Activated gamma-delta T cell treated with anti-CD3 and anti-CD28 coated beads, Interleukin-2, amount 50 U/mL, for 16 hours (primary cell): ENCODE measurements at places on chromosomes 2 and 18.

DNA sequence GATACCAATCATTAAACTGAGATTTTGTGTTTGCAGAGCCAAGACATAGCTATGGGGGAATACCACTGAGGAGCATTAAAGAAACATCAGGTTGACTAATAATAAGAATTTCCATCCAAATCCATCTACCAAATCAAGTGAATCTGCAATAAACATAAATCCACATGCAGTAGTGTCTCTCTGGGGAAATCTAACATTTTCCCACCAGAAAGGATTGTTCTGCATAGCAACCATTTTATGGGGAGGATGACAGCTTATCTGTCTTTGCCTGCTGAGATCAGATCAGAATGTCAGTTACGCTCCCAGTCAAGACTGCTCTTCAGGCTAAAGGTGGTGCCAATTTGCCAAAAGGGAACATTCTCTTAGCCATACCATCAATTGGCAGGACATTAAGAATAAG lies 1098.9 kb upstream of the CHAC2 start:
- no peak for DNase-seq

GRCh38 chr2:147845411-147845971 lies 662 bp downstream of the ACVR2A start:
- DNase-seq = peak; percentile 8

- no peak for DNase-seq
Measured at GRCh38 chr2:137020452-137021196, 255.3 kb downstream of the THSD7B start.

DNA sequence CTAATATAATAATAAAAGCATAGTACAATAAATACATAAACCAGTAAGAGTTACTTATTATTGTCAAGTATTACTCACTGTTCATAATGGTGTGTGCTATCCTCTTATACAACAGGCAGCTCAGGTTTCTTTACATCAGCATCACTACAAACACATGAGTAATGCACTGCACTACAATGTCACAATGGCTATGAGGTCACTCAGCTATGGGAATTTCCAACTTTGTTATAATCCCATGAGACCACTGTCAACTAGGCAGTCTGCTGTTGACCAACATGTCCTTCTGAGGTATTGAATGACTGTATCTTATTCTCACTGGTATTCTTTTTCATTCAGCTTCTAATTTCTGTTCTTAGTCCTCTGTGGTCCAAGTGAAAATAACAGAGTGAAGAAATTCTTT lies 250.4 kb upstream of the DSEL start:
- DNase-seq = no peak

DNA sequence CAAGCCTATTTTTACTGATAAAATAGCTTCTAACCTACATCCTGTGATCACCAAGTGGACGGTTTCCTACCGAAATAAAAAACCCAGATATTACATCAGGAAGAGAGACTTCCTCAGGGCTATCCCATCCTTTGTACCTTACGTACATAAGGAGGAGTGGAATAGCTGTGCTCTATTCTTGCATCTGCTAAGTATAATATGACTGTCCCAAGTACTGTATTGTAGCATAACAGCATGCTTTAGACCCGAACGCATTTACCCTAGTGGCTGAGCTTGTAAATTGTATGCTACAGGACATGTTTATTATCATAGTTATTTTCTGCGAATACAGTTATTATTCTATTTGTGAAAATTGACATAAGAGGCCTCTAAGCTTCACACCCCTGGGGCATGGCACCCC lies 302.4 kb downstream of the CLIP4 start:
- no peak for DNase-seq

DNA sequence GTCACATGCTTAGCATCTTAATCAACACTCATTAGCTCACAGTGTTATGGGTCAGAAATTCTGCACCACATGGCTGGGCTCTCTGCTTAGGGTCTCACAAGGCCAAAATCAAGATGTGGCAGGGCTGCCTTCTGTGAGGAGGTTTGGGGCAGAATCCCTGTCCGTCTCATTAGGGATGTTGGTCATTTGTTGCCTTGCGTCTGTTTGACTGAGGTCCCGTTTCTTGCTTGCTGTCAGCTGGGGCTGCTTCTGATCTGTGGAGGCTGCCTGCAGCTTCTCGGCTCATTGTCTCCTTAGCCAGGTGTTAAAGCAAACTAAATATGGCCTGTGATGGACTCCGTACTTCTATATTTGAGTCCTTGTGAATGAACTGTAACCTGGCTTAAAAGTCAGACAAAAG lies 146.5 kb downstream of the NDUFA10 start:
- DNase-seq = no peak

DNA sequence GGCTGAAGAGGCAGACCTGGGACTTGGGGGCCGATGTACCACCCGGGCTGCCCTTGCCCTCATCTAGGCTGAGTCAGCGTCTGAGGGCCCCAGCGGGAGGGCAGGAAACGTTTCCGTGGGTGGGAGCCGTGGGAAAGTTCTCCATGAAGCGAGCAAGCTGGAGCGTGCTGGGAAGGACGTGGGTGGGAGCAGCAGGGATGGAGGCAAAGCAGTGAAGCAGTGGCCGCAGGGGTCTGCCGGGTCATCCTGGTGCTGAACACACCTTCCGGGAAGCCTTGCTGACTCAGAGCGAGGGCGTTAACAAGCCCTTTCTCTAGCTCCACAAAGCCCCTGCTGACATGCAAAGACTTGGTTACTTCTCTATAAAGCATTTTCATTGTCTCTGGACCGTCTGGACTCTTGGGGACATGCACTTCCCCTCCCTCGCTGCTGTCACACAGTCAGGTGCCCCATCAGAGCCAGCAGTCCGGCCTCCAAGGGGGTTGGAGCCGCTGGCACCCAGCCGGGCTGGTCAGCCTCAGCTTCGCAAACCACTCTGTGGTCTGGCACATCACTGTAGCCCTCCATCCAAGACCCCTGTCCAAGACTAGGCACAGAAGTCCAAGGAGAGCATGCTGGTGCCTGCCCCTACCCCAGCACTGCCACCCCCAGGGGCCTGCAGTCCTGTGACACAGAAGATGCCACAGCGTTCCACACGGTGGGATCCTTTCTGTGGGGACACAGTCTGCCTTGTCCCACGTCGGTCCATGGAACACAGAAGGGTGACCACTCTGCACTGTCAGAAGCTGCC lies 115.1 kb upstream of the GPC1 start:
- DNase-seq = no peak
